ENCODE measurements at places on chromosomes 12 and 14.

GRCh38 chr12:124761056-124761455 lies 102.6 kb downstream of the SCARB1 start:
- DNase-seq: no peak

DNA sequence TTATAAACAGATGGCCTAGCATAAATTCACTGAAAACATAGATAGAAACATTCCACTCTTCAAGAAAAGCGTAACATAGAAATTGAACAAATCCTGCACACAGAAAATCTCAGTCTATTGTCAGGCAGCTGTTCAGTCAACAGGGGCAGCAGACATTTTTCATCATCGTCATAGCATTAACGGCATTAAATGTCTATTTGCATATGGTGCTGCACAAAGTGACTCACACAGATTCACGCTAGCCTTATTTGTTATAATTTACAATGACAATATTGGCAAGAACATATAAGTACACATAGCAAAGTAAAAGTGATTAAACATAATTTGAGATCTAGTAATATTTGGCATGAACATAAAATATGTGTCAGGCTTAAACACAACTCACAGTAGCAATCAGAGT lies 95.7 kb downstream of the CEP128 start:
- no peak for DNase-seq

GRCh38 chr14:104935955-104936354 lies 11.3 kb downstream of the PLD4 start:
- DNase-seq: no peak

- no peak for DNase-seq
Measured at GRCh38 chr12:67039995-67040860, 228.9 kb upstream of the CAND1 start.

- no peak for DNase-seq
Measured at GRCh38 chr12:47997321-47997720, 7.0 kb downstream of the COL2A1 start.

DNA sequence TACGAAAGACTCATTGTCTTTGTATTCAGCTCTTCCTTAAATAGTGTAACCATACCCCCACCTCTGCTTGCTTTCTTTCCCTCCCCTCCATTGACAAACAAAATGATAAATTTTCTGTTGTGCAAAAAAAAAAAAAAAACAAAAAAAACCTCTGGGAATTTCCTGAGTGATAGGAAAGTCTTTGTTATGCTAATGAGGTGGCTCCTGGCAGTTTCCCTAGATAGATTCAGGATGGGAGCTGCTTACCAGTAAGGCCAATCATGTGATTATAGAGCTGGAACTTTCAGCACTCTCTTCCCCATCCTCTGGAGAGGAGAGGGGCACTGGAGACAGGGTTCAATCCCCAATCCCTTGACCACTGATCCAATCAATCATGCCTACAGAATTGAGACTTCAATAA lies 120.5 kb downstream of the NUAK1 start:
- no peak for DNase-seq

GRCh38 chr12:38638401-38638800 lies 267.0 kb downstream of the CPNE8 start:
- no peak for DNase-seq

DNA sequence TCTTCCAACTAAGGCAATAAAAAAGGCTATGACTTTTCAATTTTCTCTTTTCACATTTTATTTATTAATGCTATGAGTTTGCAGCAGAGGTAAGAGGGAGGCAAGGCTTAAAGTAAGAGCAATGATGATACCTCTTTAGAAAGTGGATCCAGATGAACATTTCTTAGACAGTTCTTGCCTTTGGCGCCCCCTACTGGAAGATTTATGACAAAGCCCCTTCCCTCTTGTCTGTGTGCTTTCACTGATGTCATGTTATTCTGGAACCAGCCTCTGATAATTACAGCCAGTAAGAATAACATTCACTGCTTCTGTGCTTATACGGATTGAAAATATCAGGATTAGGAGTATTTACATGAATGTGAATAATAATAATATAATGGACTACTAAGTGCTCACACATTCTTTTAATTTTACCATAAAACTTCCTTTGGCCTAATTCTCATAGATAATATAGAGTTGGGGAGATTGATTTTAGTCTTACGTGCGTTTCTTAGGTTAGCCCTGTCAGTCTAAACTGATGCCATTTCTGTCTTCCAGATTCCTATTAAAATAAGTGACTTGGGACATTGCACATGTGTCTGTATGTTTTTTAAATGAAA lies 1929.9 kb upstream of the SEL1L start:
- DNase-seq: peak; percentile 55

- DNase-seq: no peak
Measured at GRCh38 chr14:62722406-62722805, 322.9 kb downstream of the KCNH5 start.

GRCh38 chr12:65081496-65081895 lies 39.6 kb downstream of the WIF1 start:
- no peak for DNase-seq

GRCh38 chr12:93583627-93584392 lies 11.3 kb downstream of the SOCS2 start:
- DNase-seq: no peak

GRCh38 chr14:97838986-97839385 lies 1041.8 kb downstream of the VRK1 start:
- no peak for DNase-seq

GRCh38 chr14:93061380-93062012 lies 54.2 kb downstream of the ITPK1 start:
- DNase-seq: no peak

- no peak for DNase-seq
Measured at GRCh38 chr12:14843425-14843887, at the start of gene ART4. Gene ART4 (minus strand): TSS chr12:14843526. CDS start chr12:14843113, 413 bp downstream.

GRCh38 chr12:109115404-109115757 lies 1.0 kb upstream of the ACACB start:
- no peak for DNase-seq

DNA sequence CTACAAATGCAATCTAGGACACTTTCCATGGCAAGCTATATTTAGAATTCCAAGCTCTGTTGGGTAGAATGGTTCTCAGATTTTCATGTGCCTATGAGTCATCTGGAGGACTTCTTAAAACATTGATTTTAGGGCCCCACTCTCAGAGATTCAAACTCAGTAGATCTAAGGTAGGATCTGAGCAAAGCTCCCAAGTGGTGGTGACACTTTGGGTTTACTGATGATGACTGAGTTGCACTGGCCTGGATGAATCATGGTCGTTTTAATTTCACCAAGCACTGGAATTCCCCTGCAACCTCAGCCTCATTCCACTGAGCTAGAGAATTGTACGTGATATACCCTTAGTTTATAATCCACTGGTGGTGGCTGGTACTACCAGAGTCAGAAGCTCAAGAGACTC lies 86.5 kb downstream of the PPM1H start:
- DNase-seq: no peak

DNA sequence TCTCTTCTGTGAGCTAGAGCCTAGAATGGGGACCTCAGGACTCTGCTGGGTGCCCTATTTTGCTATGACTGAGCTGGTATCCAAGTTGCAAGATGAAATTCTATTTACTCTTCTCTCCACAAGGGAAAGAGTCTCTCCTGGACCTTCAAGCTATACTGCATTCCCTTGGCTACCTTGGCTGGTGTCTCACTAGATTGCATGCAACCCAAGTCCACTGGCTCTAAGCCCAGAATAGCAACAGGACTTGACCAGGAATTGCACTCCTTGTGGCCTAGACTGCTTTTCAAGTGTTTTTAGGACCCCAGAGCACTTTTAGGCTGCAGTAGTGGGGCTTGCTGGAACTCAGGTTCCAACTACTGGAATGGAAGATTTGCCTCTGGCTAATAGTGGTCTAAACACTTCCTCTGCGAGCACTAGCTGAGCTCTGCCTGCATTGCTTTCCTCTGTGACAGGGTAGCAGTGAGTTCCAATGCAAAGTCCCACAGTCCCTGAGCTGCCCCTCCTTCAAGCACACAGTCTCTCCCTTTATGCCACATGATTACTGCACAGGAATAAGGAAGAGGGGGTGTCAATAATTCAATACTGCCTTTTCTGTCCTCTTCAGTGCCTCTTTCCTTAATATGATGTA lies 1009.1 kb upstream of the FLRT2 start:
- DNase-seq: peak; percentile 16

- DNase-seq: no peak
Measured at GRCh38 chr12:121520586-121521086, 60.2 kb downstream of the KDM2B start.

DNA sequence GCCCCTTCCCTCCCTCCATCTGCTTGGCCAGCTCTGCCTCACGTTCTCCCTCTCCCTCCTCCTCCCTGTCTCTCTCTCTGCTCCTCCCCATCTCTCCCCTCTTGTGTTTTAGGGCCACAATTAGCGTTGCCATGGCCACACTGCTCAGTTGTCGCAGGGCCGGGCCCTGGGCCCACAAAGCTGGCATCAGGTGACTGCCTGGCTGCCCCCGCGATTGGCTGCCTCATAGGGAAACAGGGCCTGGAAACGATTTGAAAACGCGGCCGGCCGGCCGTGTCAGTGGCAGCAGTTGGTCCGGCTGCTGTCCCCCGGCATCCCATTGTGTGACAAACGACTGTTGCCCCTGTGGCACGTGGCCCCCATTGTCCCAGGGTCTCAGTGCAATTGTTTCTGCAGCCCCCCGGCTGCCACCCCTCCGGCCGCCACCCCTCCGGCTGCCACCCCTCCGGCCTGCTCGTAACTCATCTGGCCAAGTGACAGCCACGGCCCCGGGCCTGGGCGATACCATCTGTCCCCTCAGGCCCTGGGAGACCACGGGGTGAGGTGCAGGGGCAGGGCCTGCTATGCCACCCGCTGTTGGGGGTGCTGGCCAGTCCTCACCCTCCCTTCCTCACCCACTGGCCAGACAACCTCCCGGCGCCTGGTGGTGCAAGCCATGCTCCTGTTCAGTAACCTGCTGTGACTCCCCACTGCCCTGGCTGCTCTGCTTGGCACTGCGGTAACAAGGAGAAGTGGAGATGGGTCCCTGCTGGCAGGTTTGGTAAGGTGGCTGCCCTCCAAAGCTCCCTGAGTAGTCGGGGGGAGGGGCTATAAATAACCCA lies 17.4 kb downstream of the FOXN4 start:
- DNase-seq: no peak

GRCh38 chr14:99260587-99261551 lies 11.1 kb downstream of the BCL11B start:
- no peak for DNase-seq

DNA sequence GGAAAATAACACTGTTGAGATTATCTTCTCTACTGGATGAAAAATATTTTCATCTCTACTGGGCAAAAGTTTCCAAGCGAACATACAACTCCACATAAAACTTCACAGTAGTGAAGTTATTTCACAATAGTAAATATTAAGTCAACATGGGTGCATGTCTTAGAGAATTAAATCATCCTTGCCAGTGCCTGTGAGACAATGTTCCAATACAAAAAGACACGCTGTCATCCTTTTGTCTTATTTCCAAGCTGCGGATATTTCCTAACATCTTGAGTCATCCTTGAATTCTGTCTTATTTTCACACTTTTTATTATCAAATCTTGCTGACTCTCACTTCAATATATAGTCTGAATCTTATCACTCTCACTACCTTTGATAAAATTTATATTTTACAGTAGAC lies 142.9 kb upstream of the KITLG start:
- DNase-seq: peak; percentile 39

- DNase-seq: no peak
Measured at GRCh38 chr12:66189889-66190288, 875 bp downstream of the IRAK3 start.

DNA sequence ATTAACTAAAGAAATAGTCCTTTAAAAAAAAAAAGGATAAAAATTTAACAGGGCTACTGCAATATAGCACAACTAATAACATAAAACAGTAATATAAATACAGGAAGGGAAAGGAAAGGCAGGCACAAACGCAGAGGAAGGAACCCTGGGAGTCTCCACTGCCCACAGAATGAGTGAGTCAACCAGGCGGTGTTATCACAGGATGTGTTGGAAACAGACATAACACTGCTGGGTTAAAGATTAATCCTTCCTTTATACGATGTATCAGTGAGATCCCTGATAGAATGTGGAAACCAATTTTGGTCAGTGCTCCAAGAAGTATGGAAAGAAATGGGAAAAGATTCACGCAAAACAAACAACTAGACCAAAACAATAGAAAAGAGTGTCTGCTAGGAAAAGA lies 47.9 kb downstream of the FGD6 start:
- peak; percentile 20 for DNase-seq

DNA sequence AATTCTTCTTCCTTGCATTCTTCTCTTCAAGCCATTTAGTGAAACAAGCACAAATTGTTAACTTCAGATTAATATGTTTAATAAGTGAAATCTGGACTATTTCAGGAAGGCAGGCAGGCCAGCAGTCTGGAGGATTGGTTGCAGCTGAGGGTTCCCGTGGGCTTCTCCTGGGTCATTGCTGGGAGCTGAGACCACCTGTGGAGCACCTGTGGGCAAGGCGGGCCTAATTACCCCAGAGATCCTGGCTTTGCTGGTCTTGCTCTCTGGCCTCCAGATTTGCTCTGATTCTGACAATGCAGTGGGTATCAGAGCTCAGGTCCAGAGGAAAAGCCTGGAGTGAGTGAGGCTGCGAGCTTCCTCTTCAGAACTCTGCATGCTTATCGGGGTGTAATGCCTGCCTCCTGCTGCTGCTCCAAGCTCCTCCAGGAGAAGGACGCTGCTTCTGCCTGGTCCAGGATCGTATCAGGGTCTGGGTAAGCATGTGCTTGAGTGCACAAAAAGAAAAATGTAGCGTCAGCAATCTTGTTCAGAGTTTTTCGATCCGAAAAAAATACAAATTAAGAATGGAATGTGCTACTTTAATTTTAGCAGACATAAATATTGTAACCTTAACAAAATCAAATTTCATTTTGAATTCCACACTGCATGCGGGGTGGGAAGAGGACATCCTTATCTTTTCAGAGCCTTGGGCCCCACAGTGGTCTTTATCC lies 93.8 kb downstream of the TMEM30B start:
- DNase-seq: no peak

- DNase-seq: no peak
Measured at GRCh38 chr12:71183018-71183417, 25.2 kb upstream of the TSPAN8 start.

DNA sequence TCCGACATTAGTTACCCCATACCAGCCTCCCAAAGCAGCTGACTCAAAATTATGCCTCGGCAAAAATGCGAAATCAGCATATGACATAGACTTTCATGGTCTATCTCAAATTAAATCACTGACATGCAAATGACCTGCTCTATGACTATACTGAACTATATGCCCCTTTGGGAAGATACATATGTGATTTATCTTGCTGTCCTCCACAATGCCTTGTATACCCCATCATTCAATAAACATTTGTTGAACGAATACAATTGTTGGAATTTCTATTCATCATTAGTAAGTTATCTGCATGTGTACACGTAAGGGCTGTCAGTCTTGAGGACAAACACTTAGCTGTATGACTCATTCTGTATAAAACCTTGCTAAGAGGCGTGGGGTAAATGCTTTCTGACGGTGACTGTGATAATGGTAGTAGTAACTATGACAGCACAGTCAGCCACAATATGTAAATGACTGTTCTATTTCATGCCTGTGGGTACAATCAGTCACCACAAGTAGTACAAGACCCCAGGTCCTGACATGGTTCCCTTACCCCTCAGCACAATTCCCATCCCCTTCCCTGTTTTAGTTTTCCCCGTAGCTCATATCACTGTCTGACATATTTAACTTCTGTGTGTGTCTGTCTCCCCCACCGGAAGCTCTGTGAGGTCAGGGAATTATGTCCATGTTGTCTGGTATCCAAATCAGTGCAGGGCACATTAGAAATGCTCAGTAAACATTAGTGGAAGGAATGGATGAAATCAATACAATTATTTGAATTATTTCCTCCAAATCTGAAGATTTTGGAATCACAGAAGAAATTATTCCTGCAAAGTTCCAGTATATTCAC lies 42.8 kb downstream of the STXBP6 start:
- DNase-seq: peak; percentile 61

GRCh38 chr12:46300910-46301309 lies 32.1 kb upstream of the SLC38A1 start:
- no peak for DNase-seq
